ENCODE measurements at places on chromosomes 1 and 21. TPM values are rescaled to one million over a fixed set of nuclear protein-coding genes. Genes with fewer than 3 reads are reported as not detected.
A peak's percentile ranks its signal among the peaks of the same experiment; 100 is the strongest.

- DNase-seq: no peak
Observed at GRCh38 chr1:214899908-214900460, 182.6 kb upstream of the KCNK2 start.

GRCh38 chr21:45396620-45396995 is 8.4 kb upstream of the COL18A1 start:
- no peak for DNase-seq

DNA sequence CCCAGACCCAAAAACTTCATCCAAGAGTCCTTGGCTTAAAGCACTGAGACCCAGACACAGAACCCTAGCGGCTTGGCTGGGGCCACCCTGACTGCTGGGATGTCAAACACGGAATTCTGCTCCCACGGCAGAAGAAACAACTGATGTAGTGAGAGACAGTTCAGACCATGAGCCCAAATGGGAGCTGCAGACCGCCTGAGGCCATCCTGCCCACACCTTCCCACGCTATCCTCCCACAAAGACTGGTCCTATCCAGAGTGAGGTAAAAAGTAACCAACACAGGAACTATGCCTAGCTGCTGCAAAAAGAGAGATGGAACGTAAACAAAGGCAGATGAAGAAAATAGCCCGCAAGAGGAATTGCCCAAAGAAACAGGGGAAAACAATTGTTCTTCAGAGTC is 203.3 kb downstream of the PTPRU start:
- no peak for DNase-seq

- DNase-seq: no peak
Observed at GRCh38 chr1:115949156-115949555, 27.2 kb upstream of the SLC22A15 start.

GRCh38 chr1:67818725-67819301 is 14.5 kb downstream of the GNG12 start:
- DNase-seq: no peak

DNA sequence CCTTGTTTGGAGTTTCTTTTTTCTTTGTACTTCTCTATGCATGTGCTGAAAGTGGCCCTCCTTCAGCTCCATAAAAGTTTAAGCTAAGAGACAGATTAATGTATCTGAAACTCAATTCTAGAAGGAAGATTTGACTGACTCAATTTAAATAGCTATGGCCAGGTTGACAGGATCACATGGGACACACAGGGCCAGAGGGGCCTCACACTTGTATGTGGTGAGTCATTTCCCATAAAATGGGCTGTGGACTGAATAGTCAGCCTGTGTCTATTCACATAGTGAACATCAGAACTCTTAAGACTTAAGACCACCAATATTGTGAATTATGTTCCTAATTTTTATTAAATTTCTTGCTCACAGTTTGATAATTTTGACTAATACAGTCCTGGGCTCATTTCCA is 45.7 kb upstream of the DEPDC1 start:
- no peak for DNase-seq

GRCh38 chr1:204072931-204073836 is at the start of gene SOX13:
Gene SOX13, plus strand, starts transcription at chr1:204073115. Its CDS starts 39,801 bp downstream, at chr1:204112916.
- DNase-seq: peak; percentile 74

GRCh38 chr1:234582681-234583301 is 27.2 kb downstream of the IRF2BP2 start:
- DNase-seq: no peak

DNA sequence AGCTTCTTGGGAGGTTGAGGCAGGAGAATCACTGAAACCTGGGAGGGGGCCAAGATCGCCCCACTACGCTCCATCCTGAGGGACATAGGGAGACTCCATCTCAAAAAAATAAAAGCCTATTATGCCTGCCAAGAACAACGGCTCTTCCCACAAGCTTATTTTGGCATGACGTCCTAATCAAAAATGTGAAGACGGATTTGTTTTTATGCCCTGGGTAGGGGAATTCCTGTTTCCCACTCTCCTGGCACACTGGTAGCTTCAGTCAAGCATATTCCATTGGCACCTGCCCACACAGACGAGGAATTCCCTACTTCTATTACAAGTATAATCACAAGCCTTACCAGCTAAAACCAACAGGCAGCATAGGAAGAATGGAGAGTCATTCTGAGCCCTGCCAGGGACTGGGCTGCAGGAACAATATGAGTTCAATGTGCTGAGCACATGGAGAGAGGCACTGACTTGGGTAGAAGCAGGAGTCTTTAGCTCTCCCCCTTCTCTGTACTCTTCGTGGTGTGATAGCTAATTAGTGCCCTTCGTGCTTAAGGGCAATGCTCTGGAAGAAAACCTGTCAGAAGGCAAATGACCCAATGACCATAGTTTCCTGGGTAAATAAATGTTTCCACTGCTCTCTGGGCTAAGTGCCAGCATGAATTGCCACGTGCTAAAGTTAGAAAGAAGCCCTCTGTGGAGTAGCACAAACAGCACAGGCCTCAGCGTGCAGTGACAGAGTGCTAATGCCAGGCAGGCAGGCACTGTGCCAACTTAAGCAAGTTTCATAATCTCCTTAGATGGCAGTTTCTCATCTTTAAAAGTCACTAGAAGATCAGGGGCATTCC is 16.8 kb downstream of the TNFSF4 start:
- no peak for DNase-seq

DNA sequence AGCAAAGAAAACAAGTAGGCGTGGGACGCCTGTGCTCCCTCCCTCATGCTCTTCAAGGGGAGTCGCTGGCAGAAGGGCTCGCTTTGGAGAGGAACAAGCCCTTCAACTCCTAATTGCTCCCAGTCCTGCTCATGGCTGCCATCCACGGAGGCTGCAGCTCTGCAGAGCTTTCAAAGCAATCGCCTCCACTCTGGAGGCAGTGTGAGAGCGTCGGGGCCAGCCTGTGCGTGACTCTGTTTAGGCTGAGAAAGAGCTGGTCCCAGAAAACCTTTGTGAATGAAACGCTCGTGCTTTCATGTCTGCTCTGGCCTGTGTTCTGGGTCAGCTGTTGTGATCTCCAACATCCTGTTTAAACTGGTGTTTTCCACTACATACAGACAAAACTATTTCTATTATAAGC is 23.9 kb upstream of the RUNX1 start:
- no peak for DNase-seq

- no peak for DNase-seq
Observed at GRCh38 chr1:200867018-200867811, 5.6 kb upstream of the GPR25 start.

DNA sequence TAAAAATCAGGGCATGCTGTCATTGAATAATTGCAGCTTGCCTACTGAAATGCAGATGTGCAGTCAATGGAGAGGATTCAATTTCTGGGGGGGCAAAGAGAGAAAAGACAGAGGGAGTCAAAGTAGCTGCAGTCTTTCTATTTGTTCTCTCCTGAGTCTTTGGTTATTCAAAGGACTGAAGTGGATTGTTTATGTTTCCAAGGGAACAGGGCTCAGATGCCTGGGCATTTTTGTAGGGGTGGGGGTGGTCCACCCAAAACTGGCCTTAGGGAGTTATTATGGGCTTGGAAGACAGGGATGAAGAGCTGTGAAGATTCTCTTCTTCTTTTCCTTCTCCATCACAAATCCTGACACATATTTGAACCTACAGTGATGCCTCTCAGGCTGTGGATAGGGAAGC is 408.8 kb upstream of the DAB1 start:
- peak; percentile 1 for DNase-seq

- DNase-seq: no peak
Observed at GRCh38 chr1:193190096-193190744, 3.8 kb upstream of the B3GALT2 start.

DNA sequence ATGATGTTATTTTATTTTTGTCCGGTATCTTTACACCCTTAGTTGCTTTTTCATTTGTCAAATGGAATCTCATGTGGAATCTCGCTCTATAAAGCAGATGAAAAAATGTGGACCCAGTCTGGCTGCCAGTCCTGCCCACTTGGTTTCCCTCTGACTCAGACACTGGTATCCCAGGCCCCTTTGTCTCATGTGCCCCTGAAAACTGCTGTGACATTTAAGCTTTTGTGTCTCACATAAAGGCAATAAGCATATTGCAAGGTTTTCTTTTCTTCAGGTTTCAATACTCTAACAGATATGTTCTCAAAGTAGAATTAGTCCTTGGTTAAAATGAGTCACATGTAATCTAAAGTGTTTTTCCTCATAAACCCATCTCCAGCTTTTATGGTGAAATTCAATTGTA is 183.3 kb downstream of the ST6GALNAC3 start:
- no peak for DNase-seq

- no peak for DNase-seq
Observed at GRCh38 chr1:204190212-204191211, 5.8 kb downstream of the KISS1 start.

GRCh38 chr21:40158366-40158765 is 291.1 kb downstream of the PCP4 start:
- no peak for DNase-seq

DNA sequence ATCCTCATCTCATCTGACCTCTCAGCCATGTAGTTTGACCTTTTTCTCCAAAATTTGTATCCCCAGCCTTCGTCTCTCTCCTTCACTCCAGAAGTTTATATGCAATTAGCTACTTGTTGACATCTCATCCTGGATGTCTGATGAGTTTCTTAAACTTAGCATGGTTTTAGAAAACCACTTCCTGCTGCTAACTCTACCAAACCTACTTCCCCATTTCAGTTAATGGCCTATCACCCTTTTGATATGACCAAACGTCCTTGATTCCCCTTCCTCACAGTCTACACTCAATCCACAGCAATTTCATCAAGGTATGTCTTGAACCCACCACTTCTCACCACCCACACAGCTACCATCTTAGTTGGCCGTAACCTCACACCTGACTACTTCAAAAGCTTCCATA is 121.9 kb downstream of the LRRC40 start:
- no peak for DNase-seq

DNA sequence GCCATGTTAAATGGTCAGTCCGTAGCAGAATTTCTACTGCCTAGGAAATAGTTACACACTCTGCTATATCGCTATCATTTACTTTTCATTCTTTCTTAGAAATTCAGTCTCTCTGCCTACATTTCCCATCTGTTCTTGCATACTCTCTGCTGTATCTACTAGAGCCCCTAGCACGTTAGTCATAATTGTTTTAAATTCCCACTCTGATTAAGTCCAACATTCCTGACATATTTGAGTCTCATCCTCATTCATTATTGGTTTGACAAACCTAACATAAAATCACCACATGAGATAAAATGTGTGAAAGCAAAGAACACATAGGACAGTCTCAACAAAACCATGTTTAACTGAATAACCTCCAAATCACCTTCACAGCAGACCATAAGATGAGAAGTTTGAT is 513.6 kb downstream of the PLPP3 start:
- no peak for DNase-seq

DNA sequence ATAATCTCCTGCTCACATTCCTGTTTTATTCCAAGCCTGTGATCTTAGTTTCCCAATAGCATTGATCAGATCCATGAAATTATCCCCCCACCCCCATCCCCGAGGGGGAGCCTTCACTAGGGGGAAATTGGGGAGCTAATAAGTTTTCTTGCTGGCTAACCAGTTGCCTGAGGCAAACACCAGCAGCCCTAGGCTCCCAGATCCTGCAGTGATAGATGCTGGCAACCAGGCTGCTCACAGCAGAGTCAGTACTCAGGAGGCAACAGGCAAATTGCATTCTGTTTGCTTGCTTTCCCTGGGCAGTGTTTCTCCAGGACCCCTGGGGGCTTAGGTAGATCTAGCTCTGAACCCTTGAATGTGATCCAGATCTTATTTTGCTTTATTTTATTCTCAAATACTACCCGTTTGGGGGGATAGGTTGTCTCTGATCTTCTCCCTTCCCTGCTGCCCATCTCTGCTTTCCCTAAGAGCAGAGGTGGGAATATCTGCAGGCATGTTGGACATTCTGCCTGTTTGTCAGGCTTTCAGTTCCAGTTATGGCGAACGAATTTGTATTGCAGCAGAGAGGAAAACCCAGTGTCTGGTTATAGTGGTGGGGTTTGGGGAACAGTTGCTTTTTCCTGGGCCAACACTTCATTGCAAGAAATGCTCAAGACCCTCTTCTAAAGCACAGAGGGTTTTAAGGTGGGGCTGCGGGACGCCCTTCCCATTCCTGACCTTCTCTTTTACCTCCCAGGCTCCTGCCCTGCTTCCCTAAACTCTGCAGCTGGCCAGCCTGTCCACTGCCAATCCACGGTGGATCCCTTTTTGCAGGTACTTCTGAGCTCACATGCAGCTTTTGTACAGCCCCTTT is 289.8 kb upstream of the PLXNA2 start:
- no peak for DNase-seq

DNA sequence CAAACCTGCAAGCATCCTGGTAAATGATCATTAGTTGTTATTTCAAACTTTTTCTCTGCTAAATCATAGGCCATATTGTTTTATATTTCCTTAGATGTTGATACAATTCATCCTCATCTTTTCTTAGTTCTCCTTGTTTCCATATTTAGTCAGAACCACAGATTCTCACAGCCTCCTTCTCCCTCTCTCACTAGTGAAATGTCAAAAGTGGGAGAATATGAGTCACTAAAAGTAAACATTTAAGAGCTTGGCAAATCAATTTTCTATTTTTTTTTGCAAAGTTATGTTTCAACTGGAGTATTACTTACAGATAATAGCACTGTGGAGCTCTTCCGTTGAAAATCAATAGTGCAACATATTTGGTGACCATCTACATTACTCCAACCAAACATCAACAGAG is 308.8 kb downstream of the COL11A1 start:
- DNase-seq: no peak

The KRTAP13-2 gene
- total RNA-seq: not detected

The GON4L gene
- total RNA-seq: 59.5 TPM

The TSPAN2 gene
- total RNA-seq: 5.4 TPM

The RXFP4 gene
- total RNA-seq: not detected

The RGS4 gene
- 0.84 TPM for total RNA-seq

The CHML gene
- total RNA-seq: 22.5 TPM

The SLC22A15 gene
- total RNA-seq: 2.3 TPM

The ITLN1 gene
- total RNA-seq: not detected

The VSIG8 gene
- not detected for total RNA-seq

The FCN3 gene
- not detected for total RNA-seq

The TRIM58 gene
- total RNA-seq: 1.6 TPM

The KCNJ15 gene
- 0.40 TPM for total RNA-seq

Measured in neural crest cell (in vitro differentiated cells).